ENCODE measurements at places on chromosomes 2 and 18. TPM values are rescaled to one million over a fixed set of nuclear protein-coding genes. Genes with fewer than 3 reads are reported as not detected.

DNA sequence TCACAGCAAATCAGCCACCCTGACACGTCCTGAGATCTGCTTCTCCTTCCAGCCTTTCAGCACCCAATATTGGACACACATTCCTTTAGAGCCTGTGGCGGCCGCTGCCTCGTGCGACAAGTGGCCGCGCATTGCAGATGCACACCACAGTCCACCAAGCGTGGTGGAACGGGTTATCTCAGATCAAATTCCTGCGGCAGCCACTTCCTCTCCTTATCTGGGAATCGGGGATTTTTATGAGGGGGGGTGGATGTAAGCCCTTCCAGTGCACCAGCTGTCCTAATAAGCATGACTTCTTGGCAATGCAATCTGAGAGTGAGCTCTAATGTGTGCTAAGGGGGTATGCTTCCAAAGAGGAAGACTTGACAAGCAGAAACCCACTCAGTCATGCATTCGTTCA, 18.3 kb upstream of the BMP10 start:
- ATAC-seq = no peak

DNA sequence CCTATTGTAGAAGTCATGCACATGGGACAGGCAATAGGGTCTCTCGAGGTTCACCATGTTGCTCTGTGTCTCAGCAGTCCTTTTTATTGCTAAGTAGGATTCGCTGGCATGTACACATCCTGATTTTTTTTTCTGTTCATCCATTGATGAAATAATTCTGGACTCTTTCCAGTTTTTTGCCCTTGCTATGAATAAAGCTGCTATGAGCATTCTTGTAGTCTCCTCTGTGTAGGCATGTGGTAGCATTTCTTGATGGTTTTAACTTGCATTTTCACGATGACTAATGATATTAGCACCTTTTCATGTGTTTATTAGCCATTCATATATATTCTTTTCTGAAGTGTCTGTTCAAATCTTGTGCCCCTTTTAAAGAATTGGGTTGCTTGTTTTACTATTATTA, 65.8 kb upstream of the EDAR start:
- ATAC-seq = no peak

WDR35 gene
- total RNA-seq = 5.0 TPM

DNA sequence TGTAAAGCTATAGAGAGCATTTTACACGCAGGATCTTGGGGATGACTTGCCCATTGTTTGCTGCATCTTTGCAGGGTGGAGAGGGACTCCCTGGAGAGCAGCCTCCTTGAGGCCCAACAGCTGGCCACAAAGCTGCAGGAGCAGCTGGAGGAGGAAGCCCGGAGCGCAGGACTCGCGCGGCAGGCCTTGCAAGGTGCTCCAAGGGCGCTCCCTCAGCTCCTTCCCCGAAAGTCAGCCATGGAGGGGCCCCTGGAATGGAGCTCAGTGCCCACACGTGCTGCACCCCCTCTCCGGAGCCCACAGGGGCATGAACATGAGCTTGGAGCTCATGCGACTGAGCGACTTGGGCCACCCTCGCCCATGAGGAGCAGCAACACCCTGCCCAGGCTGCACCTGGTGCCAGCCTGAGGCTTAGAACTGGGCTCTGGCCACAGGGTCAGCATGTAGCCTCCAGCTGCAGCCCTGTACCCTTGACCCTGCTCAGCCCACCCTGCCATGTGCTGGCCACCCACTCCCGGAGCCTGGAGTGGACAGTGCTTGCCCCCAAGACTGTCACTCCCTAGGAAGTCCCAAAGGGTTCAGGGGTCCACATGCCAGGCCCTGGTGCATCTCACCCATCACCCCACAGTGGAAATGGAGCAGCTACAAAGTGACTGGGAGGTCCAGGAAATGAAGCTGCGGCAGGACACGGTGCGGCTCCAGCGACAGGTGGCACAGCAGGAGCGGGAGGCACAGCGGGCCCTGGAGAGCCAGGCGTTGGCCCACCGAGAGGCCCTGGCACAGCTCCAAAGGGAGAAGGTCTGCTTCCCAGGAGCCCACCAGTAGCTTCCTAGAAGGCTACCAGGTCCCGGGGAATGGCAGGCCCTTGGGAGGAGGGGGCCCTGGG, 43.0 kb downstream of the CROCC2 start:
- no peak for ATAC-seq

ADRA2B gene
- 0.09 TPM for total RNA-seq

DNA sequence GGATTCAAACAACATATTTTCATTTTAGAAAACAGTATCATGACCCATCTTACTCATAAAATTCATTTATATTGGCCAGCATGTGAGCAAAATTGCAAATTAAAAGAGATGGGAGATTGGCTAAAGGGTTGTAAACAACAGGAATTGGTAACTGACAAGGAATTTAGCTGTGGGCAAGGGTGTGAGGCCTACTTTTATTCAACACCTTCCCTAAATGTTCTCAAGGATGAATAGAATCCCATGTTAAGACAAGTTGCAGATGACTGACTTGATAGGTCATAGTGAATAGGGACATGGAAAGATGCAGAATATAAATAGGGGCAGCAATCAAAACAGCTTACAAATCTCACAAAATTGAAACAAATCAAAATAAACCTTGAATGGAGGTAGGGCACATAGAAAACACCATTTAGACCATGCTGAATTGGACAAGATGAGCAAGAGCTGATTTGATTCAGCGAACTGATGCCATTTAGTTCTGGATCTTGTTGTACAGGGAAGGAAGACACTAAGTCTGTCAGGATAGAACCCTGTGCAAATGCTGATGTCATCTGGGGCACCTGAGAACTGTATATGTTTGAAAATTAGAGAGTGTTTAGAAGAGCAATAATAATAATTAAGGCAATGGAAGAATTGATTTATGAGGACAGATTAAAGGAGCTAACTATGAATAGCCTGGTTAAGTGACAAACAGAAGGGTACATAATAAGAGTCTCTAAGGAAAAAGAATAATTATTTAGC, 509.7 kb downstream of the ZEB2 start:
- ATAC-seq = no peak
